Globus pallidus (tissue), 1 donor: ENCODE measurements at places on chromosomes 6 and 20.

GRCh38 chr6:991192-991591 lies 298.3 kb upstream of the EXOC2 start:
- no peak for DNase-seq

GRCh38 chr6:122145246-122145645 lies 254.2 kb upstream of the HSF2 start:
- no peak for DNase-seq

DNA sequence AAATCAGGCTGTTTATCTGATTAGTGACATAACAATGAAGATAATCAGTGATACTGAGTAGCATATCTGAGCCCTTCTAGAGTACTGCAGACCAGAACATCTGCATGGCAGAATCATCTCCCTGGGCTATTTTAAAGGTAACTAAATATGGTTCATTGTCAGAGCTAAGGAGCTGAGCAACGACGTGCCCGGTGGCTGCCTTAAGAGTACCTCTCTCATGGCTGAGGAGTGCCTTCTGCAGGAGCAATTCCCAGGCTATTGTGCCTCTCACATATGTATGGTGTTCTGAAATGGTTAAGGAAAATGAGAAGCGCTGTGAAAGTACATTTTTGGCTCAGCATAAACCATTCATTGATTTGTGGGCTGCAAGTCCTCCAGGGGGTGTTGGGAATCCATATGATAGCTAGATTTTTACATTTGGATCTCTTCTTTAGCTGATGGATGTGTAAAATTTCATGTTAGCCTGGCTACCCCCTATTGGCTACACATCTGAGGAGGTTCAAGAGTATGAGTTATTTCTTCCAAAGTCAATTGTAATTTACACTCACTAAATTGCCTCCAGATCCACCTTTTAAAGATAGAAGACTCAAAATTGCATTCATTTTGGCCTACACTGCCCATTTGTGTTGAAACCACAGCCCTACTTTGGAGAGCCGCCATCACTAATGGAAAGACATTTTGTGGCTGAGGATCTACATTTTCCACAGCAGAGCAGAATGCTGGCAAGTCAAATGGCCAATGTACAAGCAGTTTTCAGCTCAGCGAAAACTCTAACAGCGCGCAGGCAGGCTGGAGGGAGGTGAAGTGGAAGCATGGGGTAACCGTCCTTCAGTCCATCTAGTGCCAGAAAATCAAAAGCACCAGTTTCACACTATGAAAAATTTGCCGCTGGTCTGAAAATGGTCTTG lies 198.0 kb downstream of the SIM1 start:
- DNase-seq, result no peak

- no peak for DNase-seq
These were observed 27.6 kb upstream of the CGA start for GRCh38 chr6:87122477-87122876.

- no peak for DNase-seq
These were observed 253.0 kb upstream of the TBX18 start for GRCh38 chr6:85017352-85017751.

- no peak for DNase-seq
These were observed 60.7 kb downstream of the SIM1 start for GRCh38 chr6:100404051-100404450.

DNA sequence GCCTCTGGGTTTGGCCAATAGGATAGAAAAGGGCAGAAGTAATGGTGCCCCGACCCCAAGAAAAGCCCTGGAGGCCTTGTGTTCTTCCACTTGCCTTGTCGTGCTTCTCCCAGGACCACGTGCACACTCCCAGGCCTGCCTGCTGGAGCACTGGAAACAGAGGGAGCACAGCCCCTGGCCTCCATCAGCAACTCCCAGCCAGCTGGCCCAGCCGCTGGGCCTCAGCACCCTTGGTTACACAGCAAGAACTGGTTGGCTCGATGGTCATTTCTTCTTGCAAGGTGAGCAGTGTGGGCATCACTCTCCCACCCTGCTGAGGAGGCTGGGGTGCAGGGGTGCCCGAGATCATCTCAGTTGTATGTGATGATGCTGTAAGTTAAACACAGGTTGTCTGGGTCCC lies 69.2 kb upstream of the CST7 start:
- DNase-seq, result no peak

DNA sequence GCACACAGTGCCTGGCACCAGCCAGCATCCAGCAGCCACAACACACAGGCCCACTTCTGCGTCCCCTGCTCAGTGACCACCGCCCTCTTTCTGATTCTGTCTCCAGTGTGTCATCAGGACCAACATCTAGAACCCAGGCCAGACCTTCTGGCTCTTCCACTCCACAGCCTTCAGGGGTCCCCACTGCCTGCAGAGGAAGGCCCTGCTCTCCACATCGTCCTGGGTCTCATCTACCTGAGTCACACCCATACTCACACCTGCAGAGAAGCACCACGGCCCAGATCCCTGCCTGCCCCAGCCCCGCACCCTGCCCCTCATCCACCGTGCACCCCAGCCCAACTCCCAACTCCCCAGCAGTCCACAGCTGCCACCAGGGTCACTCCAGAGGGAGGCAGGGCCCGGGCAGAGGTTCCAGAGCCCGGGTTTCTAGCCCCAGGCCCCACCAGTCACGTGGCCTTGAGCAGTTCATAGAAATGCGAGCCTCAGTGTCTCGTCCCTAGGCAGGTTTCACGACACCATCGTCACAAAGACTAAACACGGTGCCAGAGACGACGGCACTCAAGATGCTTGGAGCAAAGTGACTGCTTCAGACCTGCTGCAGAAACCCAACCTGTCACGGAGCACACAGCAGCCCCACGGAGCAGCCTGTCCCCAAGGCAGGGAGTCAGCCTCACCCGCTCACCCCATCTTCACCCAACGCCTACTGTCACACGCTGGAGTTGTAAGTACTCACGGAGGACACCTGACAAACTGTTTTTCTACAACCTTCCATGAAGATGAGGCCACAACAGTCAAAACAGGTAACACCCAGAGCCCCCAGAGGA lies 16.1 kb downstream of the TAF4 start:
- DNase-seq, result no peak

- no peak for DNase-seq
These were observed 446.1 kb upstream of the MARCKS start for GRCh38 chr6:113411011-113411410.

- no peak for DNase-seq
These were observed 41.6 kb upstream of the IYD start for GRCh38 chr6:150327117-150327774.

DNA sequence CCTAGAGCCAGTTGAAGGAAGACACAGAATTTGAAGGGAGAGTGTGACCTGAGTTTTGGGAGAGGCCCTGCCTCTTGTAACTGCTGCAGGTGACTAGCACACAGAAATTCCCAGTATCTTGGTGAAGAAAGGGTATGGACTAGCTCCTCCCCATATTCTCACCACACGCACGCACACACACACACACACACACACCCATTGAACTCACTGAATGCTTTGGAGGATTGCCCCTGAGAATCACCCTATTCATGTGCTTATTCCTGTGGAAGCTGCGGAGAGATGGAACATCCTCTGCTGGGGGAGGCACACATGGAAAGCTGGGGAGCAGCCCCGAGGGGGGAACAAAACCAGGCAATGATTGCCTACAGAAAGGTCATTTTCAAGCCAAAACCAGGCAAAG lies 6.2 kb upstream of the LMBRD1 start:
- DNase-seq, result no peak

GRCh38 chr6:6046716-6047115 lies 40.0 kb upstream of the NRN1 start:
- no peak for DNase-seq

- no peak for DNase-seq
These were observed 218.8 kb upstream of the RNF24 start for GRCh38 chr20:4234128-4234527.

DNA sequence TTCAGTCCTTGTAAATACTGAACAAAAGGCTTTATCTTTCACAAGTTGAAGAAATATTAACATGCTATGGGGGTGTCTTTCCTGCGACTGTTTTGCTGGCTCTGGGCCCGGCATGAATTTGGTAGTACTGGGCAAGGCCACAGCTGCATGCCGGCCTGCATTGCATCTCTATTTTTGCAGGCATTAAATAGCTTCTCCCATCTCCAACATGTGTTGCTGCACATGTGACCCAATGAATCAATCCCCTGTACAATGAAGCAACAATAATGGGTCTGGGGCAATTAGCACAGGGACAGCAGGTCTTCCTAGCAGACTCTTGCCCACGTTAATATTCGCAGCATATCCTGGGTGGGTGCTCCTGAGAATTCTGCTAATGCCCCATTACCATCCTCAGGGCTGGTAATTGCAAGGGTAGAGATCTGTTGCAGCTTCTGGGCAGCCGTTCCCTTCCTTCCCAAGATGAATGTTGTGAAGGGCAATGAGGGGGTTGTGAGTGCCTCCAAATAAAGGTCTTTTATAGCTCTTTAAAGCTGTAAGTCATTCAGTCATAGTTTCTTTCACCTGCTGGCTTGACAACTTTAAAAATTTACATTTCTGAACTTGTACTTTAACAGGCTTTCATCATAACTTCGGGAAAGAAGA lies 24.3 kb upstream of the CDYL start:
- no peak for DNase-seq

DNA sequence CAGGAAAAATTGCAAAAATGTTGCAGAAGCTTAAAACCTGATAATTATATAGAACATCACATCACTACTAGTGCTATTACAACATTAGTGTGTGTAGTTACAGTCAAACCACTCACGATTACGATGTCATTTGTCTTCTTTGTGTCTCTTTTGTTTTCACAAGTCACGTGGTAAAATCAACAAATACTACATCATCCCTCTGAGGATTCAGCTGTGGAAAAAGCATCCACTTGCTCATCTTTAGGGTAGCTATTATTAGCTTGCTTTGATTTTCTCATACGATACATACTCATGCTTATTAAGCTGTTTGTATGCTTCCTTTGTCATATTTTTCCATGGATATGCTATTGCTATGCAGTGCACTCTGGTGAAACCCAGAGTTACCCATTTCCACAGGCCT lies 22.2 kb upstream of the ATXN1 start:
- DNase-seq, result no peak

- DNase-seq, result no peak
These were observed 19.0 kb downstream of the HIVEP1 start for GRCh38 chr6:12030993-12031550.

- no peak for DNase-seq
These were observed 17.1 kb upstream of the FAM135A start for GRCh38 chr6:70396163-70396562.

DNA sequence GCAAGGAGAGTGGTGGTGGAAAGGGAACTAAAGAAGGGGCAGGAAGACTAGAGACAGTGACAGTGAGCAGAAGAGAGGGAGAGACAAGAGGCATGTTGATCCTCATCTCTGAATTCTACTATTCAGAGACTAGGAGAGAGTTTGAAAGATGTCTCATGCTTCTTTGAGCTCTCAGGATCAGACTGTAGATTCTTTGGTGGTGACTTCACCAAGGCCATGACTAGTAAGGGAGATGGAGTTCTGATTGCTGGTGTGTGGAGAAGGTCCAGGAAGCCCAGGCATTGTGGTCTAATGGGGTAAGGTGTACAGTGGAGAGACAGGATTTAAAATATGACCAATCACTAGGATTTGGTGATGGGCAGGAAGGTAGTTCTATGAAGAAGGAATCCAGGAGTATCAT lies 713 bp downstream of the WFDC9 start:
- DNase-seq, result no peak

GRCh38 chr6:81531869-81532561 lies 220.5 kb downstream of the TENT5A start:
- no peak for DNase-seq

DNA sequence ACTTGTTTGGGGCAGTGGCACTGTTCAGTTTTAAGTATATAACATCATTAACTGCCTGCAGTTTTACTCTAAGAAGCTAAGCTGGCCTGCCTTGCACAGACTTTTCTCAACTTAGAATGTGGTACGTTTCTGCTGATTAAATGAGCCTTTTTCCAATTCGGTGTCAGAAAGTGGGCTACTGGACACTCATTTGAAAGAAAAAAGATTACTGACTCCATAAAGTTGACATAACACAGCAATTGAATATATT lies 2.1 kb downstream of the ZMYND8 start:
- DNase-seq, result peak; percentile 73

DNA sequence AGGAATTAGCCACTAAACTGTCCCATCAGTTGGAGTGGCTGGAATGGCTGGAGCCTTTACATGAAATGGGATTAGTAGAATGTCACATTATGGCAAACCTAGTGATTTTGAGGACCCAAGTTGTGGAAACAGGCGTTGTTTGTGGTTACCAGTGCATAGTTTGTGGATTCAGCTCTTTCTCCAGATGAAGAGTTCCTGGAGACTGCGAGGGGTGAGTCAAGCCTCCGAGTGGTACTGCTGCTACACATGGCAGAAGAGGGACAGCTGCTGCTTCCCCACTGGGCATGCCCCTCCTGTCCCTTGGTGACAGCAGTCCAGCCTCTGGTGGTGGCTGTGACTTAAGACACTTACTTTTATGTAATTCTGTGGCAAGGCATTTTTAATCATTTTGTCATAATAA lies 94.2 kb upstream of the SCP2D1 start:
- DNase-seq, result no peak

GRCh38 chr6:54057058-54057457 lies 54.2 kb upstream of the MLIP start:
- no peak for DNase-seq

DNA sequence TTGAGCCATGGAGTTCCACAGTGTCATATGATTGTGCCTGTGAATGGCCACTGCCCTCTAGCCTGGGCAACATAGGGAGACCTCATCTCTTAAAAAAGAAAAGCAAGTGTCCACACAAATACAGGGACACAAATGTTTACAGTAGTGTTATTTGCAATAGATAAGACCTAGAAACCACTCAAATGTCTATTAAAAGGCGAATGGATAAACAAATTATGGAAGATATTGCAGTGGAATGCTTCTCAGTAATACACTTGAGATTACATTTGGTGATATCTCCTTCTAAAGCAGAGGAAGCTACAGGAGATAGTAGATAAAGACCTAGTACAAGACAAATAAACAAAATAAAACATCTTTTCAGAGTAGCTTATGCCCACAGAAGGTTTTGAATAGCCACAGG lies 44.6 kb upstream of the ASCC3 start:
- no peak for DNase-seq

DNA sequence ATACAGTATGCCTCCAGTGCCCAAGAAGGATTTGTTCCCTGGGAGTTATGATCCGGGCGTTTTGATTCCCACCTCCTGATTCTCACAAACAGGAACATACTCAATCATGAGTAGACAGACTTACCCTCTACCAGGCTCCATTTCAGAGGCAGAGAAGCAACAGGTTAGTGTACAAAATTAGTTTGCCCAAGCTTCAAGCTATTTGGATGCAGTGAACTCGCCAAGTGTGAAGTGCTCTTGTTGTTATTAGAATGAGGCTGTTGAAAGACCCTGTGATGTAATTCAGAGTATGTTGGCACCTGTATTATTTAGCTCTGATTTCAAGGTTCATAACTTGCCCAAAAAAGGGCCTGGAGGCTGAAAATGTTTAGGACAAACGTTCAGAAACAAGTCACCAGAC lies 247.0 kb downstream of the PHACTR1 start:
- DNase-seq, result no peak

DNA sequence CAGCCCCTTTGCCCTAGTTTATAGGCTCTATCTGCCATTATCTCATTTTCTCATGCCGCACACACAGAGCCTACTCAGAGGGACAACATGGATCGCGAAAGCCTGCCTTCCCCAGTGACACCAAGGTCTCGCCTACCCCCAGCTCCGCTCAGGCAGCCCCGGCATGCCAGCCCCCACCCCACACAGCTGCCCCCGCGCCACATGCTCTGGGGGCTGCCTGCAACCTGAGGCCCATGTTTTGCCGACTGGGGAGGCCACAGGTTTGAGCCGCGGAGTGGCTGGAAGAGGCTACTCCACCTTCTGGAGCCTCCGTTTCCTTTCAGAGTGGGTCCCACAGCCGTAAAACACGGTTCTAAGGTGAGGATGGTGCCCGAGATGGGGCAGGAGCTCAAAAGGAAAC lies 102.1 kb downstream of the ASXL1 start:
- DNase-seq, result no peak

- no peak for DNase-seq
These were observed 299.8 kb downstream of the LRFN2 start for GRCh38 chr6:40287296-40287850.
